ENCODE measurements at places on chromosomes 3 and 15.

DNA sequence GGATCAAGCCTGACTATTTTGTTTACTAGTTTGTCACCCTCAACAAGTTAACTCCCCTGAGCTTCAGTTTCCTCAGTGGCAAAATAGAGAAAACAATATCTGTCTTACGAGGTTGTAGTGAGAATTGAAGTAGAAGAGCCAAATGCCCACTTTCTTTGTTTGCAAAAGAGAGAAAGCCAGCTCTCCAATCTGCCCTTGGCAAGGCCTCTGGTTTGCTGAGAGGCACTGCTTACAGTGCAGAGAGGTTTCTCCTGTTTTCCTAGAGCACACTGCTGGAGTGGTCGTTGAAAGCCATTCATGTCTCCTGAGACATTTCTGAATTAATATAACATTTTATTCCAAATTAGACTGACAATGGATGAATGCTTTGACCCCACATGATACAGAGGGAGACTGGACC is 260.5 kb upstream of the IGF1R start:
- DNase-seq = no peak

DNA sequence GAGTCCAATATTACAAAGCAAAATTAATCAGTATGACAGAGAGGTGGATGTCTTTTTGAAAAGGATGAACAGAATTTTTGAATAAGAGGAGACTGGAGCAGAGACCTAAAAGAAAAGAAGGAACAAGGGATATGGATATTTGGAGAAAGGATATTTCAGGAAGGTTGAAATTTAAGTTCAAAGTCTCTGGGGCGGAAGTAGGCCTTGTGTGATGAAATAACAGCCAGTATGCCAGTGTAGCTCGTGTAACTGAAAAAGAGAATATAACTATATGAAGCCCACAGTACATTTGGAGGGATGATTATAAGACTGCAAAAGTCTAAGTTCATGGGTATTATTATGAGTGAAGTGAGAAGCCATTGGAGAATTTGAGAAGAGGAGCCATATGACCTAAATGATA is 766.7 kb downstream of the GBE1 start:
- DNase-seq = no peak

DNA sequence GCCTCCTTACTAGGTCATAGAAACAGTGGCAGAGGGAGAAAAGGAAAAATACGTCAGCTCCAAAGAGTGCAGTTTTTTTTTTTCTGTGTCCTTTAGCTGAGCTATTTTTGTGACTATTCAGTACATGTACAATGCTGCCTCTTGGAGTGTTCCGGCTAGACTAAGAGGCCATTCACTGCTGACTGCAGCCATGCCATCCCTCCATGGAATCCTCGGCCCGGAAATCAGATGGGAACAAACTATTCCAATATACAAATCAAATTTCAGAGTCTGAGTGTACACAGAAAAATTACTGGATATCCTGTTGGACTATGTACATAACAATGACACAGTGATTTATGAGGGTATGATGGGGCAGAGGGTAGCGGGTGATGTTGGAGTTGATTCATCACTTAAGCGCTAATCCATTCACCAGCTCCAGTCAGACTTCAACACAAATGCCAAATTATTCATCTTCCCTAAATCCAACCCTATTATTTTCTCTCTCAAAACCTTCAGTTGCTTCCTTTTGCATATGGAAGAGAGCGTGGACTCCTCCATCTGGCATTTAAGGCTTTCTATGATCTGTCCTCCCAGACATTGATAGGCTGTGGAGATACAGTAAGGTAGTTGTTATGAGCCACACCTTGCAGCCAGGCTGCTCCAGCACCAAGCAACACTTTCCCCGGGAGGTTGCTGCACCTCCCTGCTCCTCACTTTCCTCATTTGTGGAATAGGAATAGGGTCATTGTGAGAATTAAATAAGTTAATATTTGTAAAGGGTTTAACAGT is 109.1 kb downstream of the LPP start:
- no peak for DNase-seq

- no peak for DNase-seq
These were observed 24.6 kb upstream of the HCN4 start for GRCh38 chr15:73393336-73393735.
